ENCODE measurements at places on chromosomes 11 and 22.

GRCh38 chr22:39463931-39464390, 7.1 kb downstream of the MGAT3 start:
- no peak for DNase-seq

- DNase-seq: no peak
Observed at GRCh38 chr22:27538666-27539065, 262.9 kb downstream of the MN1 start.

DNA sequence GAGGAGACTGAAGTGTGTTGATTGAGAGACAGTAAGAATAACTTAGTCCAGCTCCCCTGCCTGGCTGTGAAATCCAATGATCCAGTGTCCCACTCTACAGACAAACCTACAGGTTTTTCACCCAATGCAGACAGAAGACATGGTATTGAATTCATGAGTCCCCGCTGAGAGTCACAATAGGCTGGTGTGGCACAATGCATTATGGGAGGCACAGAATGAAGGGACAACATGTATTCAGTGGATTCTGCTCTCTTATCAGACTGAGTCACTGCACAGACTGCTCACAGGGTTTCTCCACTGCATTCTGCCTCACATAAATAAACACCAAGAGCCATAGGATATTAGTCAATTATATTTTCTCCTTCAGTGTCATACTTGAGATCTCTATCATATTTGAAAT, 55.2 kb upstream of the TOP3B start:
- DNase-seq: no peak

DNA sequence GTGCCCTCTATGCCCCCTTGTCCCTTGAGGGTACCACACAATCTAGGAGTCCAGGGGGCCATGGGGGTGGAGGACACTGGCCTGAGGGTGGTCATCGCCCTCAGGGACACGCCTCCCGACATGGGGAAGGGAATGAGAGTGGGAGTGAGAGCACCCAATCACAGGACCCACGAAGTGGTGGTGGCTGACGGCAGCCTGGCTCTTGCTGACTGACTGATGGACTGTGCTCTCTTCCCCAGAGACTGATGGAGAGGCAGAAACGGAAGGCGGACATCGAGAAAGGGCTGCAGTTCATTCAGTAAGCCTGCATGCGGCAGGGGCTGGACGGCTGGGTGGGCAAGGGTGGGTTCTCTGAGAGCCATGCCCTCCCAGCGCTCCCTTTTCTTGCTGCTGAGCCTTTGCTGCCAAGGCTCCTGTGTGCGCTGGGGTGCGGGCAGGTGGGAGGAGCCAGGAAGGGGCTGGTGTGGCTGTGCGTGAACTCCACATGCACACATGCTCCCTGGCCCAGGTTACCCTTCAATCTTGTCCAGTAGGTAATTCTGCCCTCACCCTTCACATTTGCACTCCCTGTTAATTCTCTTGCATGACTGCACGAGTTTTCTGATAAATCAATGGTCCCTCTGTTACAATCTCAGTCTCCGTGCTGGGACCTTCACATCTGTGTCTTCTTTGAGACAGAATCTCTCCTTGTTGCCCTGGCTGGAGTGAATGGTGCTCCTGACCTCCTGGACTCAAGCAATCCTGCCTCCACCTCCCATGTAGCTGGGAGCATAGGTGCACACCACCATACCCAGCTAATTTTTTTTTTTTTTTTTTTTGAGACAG, 19.3 kb downstream of the ZC3H7B start:
- no peak for DNase-seq
